ENCODE measurements at places on chromosomes 7 and 10. TPM values are rescaled to one million over a fixed set of nuclear protein-coding genes. Genes with fewer than 3 reads are reported as not detected.

The SH2D4B gene
- 0.01 TPM for polyA plus RNA-seq

The EPHA1 gene
- polyA plus RNA-seq = 42.5 TPM

The TRIP6 gene
- 46.1 TPM for polyA plus RNA-seq

The INPP5A gene
- 25.3 TPM for polyA plus RNA-seq

The NUDT13 gene
- 4.8 TPM for polyA plus RNA-seq

- H3K4me3 ChIP-seq = no peak overlapping the region
- H3K27ac ChIP-seq = no peak overlapping the region
- H3K27me3 ChIP-seq = no peaks in the 10 kb centered on the region
- H3K4me1 ChIP-seq = no peaks in the 10 kb centered on the region
These were observed 55.5 kb upstream of the LHFPL3 start for GRCh38 chr7:104272767-104273384.

DNA sequence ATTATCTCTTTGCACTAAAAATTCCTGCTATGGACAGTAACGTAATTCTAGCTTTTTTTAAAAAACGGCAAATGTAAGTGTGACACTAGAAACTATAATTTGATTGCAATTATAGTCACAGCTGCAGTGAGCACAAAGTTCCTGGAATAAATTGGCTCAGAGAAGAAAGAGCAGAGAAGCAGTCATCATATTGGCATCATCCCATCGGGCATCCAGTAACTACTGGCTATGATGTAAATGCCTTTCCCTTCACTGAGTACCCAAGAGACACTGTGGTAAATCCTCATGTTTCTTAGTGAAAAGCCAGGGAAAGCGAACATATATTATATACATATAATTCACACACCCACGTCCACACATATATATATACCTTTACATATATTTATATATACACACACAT is 43.6 kb downstream of the PIP4K2A start:
- no peak overlapping the region for H3K27ac ChIP-seq
- no peak for DNase-seq
- no peaks in the 10 kb centered on the region for H3K4me1 ChIP-seq
- no peak overlapping the region for H3K4me3 ChIP-seq
- H3K27me3 ChIP-seq = no peaks in the 10 kb centered on the region
- H3K36me3 ChIP-seq = no peaks in the 10 kb centered on the region

GRCh38 chr10:86371691-86372090 is 5.1 kb upstream of the GRID1 start:
- no peak overlapping the region for H3K27ac ChIP-seq
- H3K27me3 ChIP-seq = peaks cover 77% of the 10 kb centered on the region
- no peaks in the 10 kb centered on the region for H3K4me1 ChIP-seq

GRCh38 chr10:126957111-126957510 is 51.9 kb downstream of the DOCK1 start:
- no peaks in the 10 kb centered on the region for H3K4me1 ChIP-seq
- H3K27ac ChIP-seq = no peak overlapping the region
- H3K27me3 ChIP-seq = no peaks in the 10 kb centered on the region
- no peak overlapping the region for H3K4me3 ChIP-seq

DNA sequence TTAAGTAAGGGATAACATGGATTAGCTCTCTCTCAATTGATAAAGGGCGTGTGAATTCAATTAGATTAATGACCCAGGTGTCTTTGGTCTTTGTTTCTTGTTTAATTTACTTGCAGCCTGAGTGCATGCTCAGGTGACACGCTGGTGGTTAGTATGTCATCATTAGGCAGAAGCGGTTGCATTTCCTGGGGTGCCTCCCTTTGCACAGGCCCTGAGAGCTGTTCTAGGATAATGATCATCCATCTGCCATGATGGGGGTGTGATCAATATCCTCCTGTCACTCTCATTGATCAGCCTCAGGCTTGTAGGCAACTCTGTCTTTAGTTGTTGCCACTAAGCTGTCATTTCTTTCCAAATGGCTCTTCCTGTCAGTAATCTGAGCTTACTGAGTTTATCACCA is 99.6 kb upstream of the NPS start:
- no peaks in the 10 kb centered on the region for H3K27me3 ChIP-seq
- DNase-seq = no peak
- H3K4me1 ChIP-seq = no peaks in the 10 kb centered on the region

DNA sequence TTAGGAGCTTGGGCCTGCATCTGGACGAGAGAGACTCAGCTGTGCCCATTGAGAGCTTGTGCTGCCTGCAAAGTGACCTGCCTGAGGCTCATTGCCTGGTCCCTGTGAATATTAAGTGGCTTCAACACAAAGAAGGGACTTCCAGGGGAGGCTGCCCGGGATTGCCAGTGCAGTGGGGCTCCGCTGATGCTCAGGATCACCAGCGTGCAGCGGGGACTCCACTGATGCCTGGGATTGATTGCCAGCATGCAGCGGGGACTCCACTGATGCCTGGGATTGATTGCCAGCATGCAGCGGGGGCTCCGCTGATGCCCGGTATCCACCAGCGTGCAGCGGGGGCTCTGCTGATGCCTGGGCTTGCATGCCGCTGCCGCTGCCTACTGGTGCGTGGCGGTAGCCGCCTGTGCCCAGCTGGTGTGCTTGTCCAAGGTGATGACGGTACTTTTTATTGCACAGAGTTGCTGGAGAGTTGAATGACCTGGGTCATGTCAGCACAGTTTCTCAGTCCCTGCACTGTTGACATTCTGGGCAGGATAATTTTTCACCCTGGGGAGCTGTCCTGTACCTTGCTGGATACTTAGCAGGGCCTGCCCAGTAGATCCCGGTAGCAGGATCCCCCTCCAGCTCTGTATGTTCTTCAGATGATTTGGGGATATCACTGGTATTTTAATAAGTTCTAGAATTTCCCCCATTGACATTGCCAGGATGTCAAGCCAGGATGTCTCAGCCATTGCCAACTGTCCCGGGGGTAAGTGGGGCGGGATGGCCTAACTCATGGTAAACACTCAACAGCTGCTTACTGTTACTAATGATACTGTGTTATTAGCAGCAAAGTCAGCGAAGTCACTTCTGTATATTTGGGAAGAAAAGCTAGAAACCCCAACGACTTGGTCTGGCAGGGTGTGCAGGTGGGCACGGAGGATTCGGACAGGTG is 13.0 kb downstream of the DOCK1 start:
- H3K4me1 ChIP-seq = no peaks in the 10 kb centered on the region
- H3K36me3 ChIP-seq = no peaks in the 10 kb centered on the region
- no peak overlapping the region for H3K27ac ChIP-seq
- DNase-seq = no peak
- no peak overlapping the region for H3K4me3 ChIP-seq

GRCh38 chr7:67788669-67789068 is 792.0 kb downstream of the TYW1 start:
- no peaks in the 10 kb centered on the region for H3K27me3 ChIP-seq
- H3K4me3 ChIP-seq = no peak overlapping the region
- H3K4me1 ChIP-seq = no peaks in the 10 kb centered on the region
- H3K36me3 ChIP-seq = no peaks in the 10 kb centered on the region
- no peak overlapping the region for H3K27ac ChIP-seq

Measured in large intestine (tissue), 12 donors.